ENCODE measurements at places on chromosomes 2 and 18. TPM values are rescaled to one million over a fixed set of nuclear protein-coding genes. Genes with fewer than 3 reads are reported as not detected.

Gene AQP12B
- not detected for total RNA-seq

Gene DAW1
- total RNA-seq, result 2.0 TPM

Gene ACP1
- total RNA-seq, result 60.8 TPM

Gene AGXT
- not detected for total RNA-seq

Gene METTL21A
- total RNA-seq, result 7.7 TPM

Data from subcutaneous preadipocyte (primary cell).